ENCODE measurements at places on chromosomes 13 and 19.

GRCh38 chr19:42169486-42170413 is 37.5 kb upstream of the POU2F2 start:
- DNase-seq: no peak

DNA sequence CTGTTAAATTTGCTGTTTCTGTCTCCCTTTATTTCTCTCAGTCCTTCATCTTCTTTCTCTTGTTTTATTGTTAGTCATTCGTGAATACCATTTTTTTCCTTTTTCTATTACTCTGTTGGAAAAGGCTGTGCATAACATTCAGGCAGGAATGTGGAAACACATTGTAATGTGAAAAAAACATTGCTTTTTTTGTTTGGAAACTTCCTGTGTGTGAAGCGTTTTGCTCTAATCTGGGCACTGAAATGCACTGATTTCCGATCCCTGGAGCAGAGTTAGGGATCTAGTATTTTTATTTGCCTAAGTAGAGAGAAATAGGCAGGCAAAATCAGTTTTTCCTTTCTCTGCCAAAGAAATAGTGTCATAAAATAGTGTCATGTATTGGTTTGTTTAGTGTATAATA is 155.5 kb downstream of the PCCA start:
- no peak for DNase-seq

DNA sequence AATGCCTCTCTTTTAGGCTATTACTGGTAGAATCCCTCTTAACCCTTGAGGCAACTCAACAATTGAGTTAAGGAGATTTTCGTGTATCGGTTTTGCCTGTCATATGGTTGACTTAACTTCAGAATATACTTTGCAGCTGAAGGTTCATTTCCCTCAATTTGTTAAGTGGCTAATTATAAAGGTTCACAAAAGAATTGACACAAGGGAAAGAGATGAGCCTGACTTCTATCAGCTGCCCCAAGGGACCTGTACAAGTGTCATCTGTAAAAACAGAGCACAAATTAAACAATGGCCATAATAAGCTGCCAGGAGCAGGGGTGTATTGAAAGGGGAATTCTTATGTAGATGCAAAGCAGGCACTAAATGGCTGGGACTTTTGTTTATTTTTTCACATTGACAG is 334.8 kb upstream of the OBI1 start:
- no peak for DNase-seq

GRCh38 chr13:31207661-31208552 is 8.1 kb downstream of the B3GLCT start:
- DNase-seq: no peak

DNA sequence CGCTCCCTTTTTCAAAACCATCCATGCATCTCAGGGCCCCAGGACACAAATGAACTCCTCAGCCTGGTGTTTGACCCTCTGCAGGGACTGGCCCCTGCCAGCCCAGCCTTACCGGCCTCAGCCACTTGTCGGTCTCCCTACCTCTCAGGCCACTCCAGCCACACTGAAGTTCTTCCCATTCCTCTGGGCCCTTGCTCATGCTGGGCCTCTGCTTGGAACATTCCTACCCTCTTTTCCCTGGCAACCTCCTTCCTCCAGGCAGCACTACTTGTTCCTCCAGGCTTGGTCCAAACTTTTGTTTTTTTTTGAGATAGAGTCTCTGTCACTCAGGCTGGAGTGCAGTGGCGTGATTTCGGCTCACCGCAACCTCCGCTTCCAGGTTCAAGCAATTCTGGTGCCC is 7.6 kb upstream of the EGLN2 start:
- no peak for DNase-seq
